ENCODE measurements at places on chromosomes 7 and 10.

GRCh38 chr10:130022511-130023299 is 58.6 kb upstream of the EBF3 start:
- no peak for DNase-seq

GRCh38 chr7:6273380-6273837 is 985 bp upstream of the CYTH3 start:
- no peak for DNase-seq

DNA sequence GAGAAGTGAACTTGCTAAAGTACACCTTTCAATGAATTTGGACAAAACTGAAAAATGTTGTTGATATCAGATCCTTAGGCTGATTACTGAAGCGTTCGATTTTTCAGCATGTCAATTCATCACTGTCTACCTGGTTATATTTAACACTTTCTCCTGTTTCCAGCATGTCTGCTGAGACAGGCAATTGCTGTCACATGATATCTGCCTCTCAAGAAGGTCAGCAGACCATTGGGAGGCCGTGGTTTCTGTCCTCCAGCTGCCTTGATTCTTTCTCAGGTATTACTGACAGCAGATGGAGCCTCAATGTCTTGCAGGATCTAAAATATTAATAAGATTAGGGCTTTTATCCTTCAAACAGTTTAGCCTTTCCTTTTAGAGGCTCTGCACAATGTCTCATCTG is 127.5 kb downstream of the SNX10 start:
- DNase-seq: no peak

DNA sequence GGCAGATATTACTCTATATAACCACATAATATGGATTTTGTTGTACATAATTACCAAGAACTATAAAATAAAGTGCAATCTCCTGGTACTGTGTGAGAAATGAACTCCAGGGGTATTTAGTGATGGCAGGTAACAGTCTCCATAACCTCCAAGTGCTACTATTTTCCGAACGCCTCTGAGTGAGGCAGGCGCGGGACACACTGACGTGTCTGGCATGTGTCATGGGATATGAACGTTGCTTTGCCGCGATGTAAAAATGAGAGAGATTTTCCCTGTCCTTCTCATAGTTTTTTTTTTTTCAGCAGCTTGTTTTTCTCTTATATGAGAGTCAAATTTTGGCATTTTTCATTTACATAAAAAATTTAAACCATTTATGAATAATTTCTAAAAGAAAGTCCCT is 3.6 kb downstream of the ADARB2 start:
- DNase-seq: no peak

GRCh38 chr10:6047847-6048246 is 14.3 kb downstream of the IL2RA start:
- DNase-seq: no peak

GRCh38 chr7:159136013-159136412 is 8.7 kb downstream of the VIPR2 start:
- no peak for DNase-seq

DNA sequence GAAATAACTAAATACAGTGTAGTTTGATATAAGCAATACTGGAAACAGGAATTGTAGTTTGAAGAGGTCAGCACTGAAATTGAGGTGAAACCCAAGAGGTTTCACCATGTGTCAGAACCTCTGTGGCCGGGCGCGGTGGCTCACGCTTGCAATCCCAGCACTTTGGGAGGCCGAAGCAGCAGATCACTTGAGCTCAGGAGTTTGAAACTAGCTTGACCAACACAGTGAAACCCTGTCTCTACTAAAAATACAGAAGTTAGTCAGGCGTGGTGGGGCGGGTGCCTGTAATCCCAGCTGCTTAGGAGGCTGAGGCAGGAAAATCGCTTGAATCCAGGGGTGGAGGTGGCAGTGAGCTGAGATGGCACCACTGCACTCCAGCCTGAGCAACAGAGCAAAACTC is 13.7 kb downstream of the AHCYL2 start:
- no peak for DNase-seq

DNA sequence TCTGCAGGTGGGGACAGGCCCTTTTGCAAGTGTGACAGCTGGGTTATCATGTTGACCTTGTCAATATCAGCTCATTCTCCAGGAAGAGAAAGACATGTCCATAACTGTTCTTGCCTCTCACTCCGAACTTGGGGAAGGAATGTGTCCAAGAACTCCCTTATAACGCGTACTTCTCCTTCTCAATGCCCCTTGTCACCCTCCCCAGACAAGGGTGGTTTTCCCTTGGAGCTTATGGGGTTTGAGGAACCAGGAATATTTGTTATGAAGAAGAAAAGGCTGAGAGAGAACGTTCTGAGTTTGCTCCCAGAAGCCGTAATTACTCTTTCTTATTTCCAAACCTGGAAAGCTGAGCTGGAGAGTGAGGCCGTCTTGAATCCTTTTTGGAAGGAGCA is 77.4 kb downstream of the MKI67 start:
- no peak for DNase-seq

- no peak for DNase-seq
Observed at GRCh38 chr7:27952456-27953285, 212.7 kb downstream of the TAX1BP1 start.

- DNase-seq: no peak
Observed at GRCh38 chr7:1234881-1235500, 2.3 kb downstream of the UNCX start.

- DNase-seq: no peak
Observed at GRCh38 chr10:93150289-93150688, 76.6 kb downstream of the CYP26A1 start.

DNA sequence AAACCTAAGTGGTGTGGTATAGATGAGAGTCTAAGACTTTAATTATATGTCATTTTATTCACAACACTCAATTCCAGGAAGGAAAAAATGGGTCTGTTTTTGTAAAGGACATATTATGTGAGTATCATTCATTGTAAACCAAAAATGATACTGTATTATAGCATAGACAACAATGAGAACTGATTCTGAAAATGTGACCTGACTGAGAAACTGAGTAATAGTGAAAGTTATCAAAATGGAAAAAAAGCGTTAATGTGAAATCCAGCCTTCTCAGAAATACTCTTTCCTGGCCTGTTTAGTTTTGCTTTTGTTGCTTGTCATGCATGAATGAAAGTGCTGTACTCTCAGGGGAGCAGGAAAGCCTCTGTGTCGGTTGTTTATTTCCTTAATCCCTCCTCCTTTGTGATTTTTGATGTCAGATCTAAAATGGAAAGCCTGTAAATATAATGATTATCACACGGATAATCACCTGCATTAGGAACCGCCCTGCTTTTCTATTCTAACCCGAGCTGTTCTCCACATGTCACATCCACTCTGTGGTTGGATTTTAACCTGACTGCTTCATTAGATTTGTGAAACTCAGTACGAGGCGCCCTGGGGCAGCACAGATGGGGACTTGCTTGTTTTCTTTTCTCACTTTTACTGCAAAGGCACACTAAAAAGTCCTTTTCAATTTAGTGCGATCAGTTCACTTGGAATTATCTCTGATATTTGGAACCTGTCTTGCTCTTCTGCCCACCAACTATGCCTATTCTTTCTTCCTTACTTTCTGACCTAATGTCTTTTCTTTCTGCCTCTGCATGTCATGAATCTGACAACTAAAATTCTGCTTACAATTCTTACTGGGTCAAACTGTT is 240.9 kb upstream of the KAT6B start:
- peak; percentile 67 for DNase-seq

- no peak for DNase-seq
Observed at GRCh38 chr7:90671571-90671970, 75.5 kb downstream of the CDK14 start.

- peak; percentile 52 for DNase-seq
Observed at GRCh38 chr7:72493850-72494661, 81.9 kb upstream of the CALN1 start.

DNA sequence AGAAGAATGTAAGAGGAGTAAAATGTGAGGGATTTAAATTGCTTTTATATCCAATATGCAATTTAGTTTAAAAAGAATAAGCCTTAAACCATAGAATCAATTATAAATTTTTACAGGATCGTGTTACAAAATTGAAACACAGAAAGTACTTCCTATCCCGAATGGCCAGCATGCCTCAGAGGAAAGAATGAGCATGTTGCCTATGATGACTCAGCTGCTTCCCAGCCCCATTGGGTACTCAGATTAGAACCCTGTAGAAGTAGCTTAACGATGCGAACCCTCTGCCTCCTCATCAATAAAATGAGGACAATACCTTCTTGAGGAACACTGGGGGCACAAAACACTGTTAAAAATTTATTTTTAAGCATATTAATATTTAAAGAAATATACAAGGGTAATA is 113.4 kb upstream of the CDK1 start:
- DNase-seq: no peak

DNA sequence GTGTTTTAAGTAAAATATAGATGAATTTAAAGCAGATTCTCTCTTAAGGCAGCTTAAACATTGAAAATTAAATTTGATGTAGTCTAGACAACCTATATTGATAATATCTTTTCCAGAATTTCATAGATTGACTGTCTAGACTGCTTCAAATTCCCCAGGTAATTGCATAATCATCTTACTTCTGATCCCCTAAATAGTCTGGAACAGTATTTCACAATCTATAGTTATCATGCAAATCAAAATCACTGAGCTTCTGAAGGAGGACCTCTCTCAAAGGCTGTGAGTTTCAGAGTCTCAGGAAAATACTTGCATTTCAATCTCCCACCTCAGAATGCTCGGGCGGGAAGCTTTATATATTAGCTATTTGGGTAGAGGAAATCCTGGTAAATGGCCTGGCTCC is 87.3 kb downstream of the SEMA3A start:
- no peak for DNase-seq

- no peak for DNase-seq
Observed at GRCh38 chr7:70580161-70580560, 551.8 kb upstream of the GALNT17 start.

DNA sequence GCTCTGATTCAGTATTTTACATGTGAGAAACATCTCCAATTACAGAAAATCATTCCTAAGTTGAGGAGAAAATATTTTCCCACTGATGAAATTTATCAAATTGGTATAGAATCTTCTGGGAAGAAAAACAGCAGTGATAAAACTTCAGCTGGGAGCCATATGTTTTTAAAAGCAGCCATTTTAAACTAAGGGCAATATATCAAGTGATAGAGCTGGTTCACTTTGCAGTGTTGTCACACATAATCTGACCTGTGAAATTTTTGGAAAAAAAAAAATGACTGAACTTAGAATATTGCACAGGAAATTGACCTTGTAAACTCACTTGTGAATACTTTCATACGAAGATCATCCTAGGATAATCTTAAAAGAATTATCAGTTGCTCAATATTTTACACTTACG is 10.5 kb upstream of the EZH2 start:
- no peak for DNase-seq

- DNase-seq: peak; percentile 5
Observed at GRCh38 chr7:130334274-130334673, 10.3 kb upstream of the CPA5 start.

DNA sequence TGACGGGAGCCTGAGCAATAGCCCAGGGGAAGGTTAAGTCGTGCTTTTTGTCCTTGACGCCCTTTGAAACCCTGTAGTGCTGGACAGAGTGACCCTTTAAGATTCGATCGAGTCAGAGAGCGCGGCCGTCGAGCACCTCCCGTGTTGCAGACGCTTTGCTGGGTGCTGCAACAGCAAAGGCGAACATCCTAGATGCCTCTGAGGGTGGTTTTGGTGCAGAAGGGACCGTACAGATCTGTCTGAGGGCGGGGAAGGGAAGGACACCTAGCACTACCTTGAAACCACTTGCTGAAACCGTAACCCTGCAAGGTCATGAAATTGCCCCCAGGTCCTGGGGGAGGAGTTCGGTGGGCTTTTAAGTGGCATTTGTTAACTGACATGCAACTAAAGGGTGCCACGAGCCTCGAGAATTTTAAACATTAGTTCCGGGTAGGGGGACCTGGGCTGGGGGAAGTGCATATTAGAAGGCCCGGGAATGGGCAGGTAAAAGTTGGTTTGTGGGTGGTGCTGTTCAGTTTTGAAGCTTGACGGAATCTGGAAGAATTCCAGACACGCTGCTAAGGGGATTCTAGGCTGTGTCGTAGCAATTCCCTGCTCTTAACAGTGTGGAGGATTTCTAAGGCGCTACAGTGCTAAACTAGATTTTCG is 786 bp downstream of the ATP5F1C start:
- peak; percentile 15 for DNase-seq

DNA sequence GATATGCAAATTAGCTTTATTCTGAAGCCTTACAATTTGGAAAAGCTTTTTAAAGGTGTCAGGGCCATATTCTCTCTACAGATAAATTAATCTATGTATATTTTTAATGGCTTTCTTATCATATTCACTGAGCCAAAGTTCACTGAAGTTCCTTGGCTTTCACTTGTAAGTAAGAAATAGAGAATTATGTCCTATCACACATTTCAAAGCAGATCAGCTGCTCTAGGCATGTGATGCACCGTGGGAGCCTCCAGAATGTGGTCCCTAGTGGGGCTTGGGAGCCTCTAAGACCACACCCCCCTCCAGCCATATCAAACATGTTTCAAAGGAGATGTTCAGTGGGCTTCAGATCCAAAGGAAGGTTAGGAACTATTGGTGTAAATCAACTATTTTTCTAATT is 51.5 kb downstream of the LAMB4 start:
- no peak for DNase-seq

DNA sequence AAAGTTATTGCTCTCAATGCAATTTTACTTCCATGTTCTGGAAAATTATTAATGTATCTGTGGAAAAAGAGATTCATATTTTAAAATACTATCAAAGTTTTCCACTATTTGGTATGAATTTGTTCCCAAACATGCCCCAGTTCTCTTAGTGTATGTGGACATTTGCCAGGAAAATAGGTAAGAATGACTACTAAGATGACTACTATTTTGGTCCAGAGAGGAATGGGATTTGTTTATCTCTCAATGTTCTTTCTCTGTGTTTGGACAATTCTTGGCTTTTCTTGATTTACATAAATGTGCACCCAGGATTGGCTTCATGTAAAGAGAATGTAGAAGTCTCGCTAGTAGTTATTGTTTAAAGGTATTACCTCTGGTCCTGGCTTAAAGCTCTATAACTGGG is 60.3 kb upstream of the POT1 start:
- no peak for DNase-seq

DNA sequence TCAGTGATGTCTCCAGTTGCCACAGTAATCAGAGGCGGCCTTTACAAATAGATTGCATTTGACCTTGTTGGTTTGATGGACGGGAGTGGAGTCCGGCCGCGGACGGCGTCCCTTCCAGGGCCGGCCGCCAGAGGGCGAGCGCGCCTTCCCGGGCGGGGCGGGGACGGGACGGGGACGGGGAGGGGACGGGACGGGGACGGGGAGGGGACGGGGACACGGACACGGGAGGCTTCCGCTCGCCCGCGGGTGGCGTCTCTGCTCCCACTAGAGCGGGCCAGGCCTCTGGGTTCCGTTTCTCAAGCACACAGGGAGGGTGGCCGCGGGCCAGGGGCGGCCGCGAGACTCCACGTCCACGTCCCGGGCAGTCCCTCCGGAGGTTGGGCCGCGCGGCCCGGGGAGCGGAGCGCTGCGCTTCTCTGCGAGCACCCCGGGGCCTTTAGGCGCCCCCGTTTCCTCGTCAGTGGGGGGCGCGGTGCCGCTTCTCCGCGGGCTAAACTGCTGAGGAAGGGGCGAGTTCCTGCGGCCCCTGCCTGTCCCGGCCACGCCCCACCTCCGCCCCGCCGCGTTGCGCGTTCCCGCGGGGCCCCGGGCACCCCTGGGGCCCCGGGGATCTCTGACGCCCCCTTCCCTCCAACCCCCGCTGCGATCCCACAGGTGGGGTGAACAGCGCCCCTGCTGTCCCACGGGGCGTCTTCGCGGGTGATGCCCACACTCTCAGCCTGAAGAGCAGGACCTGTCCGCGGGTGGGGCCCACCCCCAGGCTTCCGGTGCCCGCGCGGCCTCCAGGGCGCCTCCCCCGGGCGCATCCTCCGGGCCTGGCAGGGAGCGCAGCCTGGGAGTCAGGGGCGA is 84.2 kb upstream of the MKI67 start:
- DNase-seq: peak; percentile 77

GRCh38 chr10:71752391-71753090 is 20.8 kb downstream of the VSIR start:
- DNase-seq: no peak

All from lung microvascular endothelial cell (primary cell).